Tibial nerve (tissue), 4 donors: ENCODE measurements at places on chromosomes 7 and 10.

- no peak for DNase-seq
Observed at GRCh38 chr7:41416208-41416595, 286.7 kb downstream of the INHBA start.

DNA sequence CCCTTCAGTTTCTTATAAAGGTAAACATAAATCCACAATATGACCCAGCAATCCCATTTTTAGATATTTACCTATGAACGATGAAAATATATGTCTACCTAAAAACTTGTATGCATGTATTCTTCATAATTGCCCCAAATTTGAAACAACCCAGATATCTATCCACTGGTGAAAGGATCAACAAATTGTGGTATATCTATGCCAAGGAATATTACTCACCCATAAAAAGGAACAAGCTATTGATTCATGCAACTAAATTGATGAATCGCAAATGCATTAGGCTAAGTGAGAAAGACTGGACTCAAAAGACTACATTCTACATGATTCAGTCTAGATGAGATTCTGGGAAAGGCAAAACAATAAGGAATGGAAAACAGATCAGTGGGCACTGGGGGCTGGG is 126.0 kb upstream of the BTBD16 start:
- DNase-seq, result no peak

DNA sequence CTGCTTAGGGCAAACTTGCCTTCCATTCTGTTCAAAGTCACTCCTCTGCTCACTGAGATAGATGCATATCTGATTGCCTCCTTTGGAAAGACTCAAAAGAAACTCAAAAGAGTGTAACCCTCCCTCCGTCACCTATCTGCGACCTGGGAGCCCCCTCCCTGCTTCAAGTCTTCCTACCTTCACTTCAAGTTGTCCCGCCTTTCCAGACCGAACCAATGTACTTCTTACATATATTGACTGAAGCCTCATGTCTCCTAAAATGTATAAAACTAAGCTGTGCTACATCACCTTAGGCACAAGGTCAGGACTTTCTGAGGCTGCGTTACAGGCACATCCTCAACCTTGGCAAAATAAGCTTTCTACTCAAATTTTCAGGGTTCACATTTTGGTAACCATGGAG is 77.4 kb upstream of the C1GALT1 start:
- DNase-seq, result no peak

DNA sequence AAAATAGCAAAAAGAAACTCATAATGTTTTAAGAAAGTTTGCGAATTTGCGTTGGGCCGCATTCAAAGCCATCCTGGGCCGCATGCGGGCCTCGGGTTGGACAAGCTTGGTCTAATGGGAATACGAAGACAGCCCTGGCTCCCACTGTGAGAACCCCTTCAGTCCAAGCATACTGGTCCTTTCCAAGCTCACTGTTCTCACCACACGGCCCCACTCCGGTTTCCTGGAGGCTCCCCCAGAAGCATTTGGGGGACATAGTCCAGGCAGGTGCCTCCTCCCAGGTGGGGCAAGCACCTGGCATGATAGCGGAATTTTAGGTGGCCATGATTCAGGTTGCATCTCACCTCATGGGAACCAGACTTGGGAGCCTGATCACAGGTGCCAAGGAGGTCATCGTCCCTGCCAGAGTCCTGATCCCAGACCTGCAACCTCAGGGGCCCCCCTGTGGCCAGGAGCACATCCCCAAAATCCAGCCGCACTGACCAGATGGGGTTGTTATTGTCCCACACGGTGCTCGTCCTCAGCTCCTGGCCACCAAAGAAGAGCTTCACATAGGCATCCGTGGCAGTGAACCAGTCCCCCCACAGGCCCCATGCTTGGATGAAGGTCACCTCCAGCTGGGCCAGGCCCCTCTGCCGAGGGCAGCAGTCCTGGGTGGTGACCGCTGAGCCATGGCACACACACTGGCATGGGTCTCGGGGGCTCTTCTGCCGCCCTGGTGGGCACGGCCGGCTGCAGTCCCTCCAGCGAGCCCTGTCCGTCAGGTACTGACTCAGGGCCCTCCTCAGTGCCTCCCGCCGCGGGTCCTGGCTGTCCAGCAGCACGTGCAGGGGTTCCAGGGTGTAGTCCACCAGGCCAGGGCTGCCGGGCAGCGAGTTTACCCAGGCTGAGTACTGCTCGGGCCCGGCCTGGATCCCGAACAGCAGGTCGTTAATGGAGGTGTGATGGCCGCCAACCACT is 4.4 kb downstream of the PRF1 start:
- DNase-seq, result no peak

DNA sequence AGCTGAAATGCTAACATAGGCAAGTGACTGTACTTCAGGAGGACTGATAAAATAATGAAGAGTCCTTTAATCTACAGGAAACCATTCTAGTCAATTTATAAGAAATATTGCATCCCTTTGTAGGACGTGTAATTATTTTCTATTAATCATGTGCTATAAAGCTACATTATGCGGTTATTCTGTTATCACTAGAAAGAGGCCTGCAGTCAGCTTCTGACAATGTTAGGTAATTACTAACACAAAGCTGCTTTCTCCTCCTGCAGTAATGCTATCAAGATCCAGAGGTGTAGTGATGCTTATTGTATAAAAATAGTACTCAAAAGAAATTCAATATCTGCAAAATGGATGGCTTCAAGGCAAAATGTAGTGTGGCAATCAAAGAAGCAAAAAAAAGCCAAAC is 191.1 kb downstream of the SKAP2 start:
- no peak for DNase-seq
